GM10248 (cell line): ENCODE measurements at places on chromosomes 16 and 17.

GRCh38 chr16:83744441-83744981, 63.3 kb upstream of the HSBP1 start:
- DNase-seq: peak; percentile 49

GRCh38 chr16:1426734-1427471, 4.0 kb upstream of the PERCC1 start:
- DNase-seq: no peak

DNA sequence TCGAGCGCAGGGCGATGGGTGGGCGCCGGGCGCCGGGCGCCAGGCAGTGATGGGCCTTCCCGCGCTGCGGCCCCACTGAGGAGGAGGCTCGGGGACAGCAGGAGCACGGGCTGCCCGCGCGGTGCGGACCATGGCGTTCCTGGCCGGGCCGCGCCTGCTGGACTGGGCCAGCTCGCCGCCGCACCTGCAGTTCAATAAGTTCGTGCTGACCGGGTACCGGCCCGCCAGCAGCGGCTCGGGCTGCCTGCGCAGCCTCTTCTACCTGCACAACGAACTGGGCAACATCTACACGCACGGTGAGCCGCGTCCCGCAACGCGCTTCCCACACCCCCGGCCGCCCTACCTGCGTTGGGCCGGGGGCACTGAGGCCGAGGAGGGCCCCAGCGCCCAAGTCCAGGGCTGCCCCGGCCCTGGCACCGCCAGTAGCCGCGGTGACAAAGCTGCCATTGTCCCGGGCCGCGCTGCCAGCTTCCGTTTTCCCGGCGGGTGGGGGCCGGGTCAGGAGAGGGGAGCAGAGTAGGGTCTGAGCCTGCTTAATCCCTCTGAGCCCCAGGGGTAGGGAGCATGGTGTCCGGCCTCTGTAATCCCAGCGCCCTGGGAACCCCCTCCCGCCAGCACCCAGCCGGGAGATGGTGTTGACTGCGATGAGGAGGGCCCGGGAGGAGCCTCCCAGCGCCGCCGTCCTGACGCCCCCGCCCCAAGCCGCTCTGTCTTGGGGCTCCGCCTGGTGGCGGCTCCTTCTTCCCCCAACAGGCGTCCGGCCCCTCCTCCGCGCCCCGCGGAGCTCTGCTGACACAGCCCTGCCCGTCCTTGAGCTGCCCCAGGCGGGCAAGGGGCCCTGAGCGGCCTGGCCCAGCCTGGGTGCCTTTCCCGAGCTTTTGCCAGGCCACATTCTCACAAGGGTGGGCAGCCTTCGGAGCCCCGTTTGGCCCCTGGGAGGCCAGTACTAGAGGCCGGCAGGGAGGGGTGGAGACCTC, 685 bp downstream of the PAQR4 start:
- DNase-seq: peak; percentile 87

DNA sequence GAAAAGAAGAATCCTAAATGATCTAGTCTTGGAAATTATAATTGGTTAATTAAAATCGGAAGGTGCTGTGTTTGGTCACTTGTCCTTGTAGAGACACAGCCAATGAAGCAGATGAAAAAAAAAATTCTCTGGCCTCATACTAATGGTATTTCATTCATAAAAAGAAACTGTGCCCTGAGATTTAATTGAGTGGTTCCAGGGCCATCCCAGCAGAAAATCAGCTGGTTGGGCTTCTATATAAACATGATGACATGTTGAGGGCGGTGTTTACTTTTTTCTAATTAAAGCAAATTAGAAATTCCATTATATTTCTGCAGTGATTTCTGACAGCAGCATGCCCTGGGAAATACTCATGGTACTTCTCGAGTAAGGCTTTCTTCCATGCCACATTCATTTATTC, 191.9 kb upstream of the KCNJ16 start:
- no peak for DNase-seq

DNA sequence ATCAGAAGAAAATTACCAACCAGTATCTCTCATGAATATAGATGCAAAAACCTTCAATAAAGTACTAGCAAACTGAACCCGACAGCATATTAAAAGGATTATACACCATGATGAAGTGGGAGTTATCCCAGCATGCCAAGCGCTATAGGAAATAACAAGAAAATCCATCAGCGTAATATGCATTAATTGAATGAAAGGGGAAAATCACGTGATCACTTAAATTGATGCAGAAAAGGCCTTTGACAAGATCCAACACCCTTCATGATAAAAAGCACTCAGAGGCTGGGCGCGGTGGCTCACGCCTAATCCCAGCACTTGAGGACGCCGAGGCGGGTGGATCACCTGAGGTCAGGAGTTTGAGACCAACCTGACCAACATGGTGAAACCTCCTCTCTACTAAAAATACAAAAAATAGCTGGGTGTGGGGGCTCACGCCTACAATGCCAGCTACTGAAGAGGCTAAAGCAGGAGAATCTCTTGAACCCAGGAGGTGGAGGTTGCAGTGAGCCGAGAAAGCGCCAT, 4.8 kb downstream of the CTRB2 start:
- DNase-seq: no peak

DNA sequence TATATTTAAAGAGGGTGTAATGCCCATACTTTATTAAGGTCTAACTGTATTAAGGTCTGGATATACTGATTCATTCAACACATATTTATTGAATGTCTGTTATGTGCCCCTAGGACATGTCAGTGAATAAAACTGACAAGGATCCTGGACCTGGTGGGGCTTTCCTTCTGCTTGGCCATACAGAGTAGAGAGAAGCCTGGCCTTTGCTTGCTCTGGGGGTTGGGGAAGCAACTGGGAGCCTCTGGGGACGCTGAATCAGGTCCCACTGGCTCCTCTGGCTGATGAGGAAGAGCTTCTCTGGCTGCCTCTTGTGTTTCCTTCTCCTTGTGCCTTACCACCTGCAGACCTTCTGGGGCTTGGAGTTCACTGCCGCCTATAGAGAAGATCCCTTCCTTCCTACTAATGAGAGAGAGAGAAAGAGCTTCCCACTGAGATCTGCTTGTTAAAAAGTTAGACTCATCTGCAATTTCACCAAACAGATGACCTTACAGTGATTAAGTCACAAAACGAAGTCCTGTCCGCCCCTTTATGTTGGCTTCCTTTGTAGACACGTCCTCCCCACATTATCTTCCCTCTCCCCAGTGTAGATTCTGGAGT, 49.7 kb downstream of the MSI2 start:
- no peak for DNase-seq
